ENCODE measurements at places on chromosomes 5 and 9. TPM values are rescaled to one million over a fixed set of nuclear protein-coding genes. Genes with fewer than 3 reads are reported as not detected.

TMEM161B gene
- total RNA-seq: 11.0 TPM

RFX3 gene
- total RNA-seq: 2.0 TPM

MAMDC2 gene
- total RNA-seq: 4.4 TPM

STING1 gene
- total RNA-seq: 13.6 TPM

SIT1 gene
- total RNA-seq: 1.1 TPM

CKMT2 gene
- total RNA-seq: 0.59 TPM

NR6A1 gene
- total RNA-seq: 6.1 TPM

C5orf58 gene
- total RNA-seq: not detected

SARDH gene
- 291 TPM for total RNA-seq

ANKRD31 gene
- 0.08 TPM for total RNA-seq

HTR1A gene
- total RNA-seq: not detected

TYRP1 gene
- total RNA-seq: 0.17 TPM

GLRA1 gene
- total RNA-seq: not detected

HAVCR1 gene
- total RNA-seq: 2.8 TPM

ZNF366 gene
- 0.75 TPM for total RNA-seq

ROR2 gene
- 0.84 TPM for total RNA-seq

CAVIN4 gene
- 0.08 TPM for total RNA-seq

PDE8B gene
- 0.19 TPM for total RNA-seq

LTC4S gene
- total RNA-seq: 1.8 TPM

NPR3 gene
- 15.4 TPM for total RNA-seq

SPINK7 gene
- total RNA-seq: not detected

OBP2B gene
- not detected for total RNA-seq

ARL10 gene
- 2.2 TPM for total RNA-seq

PDZD2 gene
- 0.42 TPM for total RNA-seq

CDH18 gene
- not detected for total RNA-seq

SOHLH1 gene
- not detected for total RNA-seq

ADAMTS12 gene
- 6.4 TPM for total RNA-seq

IFNA13 gene
- not detected for total RNA-seq

FOXD1 gene
- not detected for total RNA-seq

MACIR gene
- total RNA-seq: 18.6 TPM

TXNDC8 gene
- total RNA-seq: not detected

SLIT3 gene
- 0.61 TPM for total RNA-seq

RNF180 gene
- 1.2 TPM for total RNA-seq

AK8 gene
- 0.14 TPM for total RNA-seq

TBC1D2 gene
- total RNA-seq: 2.8 TPM

FST gene
- 5.6 TPM for total RNA-seq

CATSPER3 gene
- total RNA-seq: 0.33 TPM

PLPP7 gene
- total RNA-seq: 0.59 TPM

GRM6 gene
- 0.23 TPM for total RNA-seq

AUH gene
- 20.2 TPM for total RNA-seq

PITX1 gene
- total RNA-seq: not detected

GPR151 gene
- total RNA-seq: not detected

HSD17B3 gene
- total RNA-seq: 0.75 TPM

FOXD4 gene
- 0.17 TPM for total RNA-seq

PCDHB13 gene
- total RNA-seq: 0.19 TPM

RPL37 gene
- 40.5 TPM for total RNA-seq

OR2Y1 gene
- not detected for total RNA-seq

All from liver (tissue), 10 donors.